NCI-H1417 treated with DMSO at 0.1 percent for 48 hours (cell line): ENCODE measurements at places on chromosomes 6 and 20.

DNA sequence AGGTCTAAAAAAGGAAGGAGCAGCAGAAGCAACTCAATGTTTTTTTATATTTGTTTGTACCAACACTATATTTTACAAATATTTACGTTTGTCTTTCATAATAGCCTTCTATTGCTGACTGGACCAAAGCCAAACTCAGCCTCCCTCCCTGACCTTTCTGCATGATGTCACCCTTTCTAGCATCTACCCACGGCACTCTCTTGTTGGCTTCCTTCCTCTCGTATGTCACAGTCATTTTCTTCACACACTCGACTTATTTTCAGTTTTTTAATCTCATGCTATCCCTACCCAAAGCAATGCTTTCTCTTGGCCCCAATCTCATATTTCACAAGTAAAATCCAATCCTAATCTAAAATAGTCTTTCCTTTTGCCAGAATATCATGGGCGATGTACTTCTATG is 16.3 kb upstream of the FAM8A1 start:
- DNase-seq = no peak

GRCh38 chr20:38357653-38358207 is 11.4 kb downstream of the LBP start:
- no peak for DNase-seq

GRCh38 chr20:1964061-1964460 is 29.8 kb downstream of the PDYN start:
- DNase-seq = no peak

GRCh38 chr20:17287503-17287902 is 60.7 kb downstream of the PCSK2 start:
- DNase-seq = no peak

GRCh38 chr20:61963885-61964674 is 101.6 kb downstream of the TAF4 start:
- no peak for DNase-seq

GRCh38 chr20:2700913-2701620 is 8.5 kb downstream of the EBF4 start:
- DNase-seq = no peak

DNA sequence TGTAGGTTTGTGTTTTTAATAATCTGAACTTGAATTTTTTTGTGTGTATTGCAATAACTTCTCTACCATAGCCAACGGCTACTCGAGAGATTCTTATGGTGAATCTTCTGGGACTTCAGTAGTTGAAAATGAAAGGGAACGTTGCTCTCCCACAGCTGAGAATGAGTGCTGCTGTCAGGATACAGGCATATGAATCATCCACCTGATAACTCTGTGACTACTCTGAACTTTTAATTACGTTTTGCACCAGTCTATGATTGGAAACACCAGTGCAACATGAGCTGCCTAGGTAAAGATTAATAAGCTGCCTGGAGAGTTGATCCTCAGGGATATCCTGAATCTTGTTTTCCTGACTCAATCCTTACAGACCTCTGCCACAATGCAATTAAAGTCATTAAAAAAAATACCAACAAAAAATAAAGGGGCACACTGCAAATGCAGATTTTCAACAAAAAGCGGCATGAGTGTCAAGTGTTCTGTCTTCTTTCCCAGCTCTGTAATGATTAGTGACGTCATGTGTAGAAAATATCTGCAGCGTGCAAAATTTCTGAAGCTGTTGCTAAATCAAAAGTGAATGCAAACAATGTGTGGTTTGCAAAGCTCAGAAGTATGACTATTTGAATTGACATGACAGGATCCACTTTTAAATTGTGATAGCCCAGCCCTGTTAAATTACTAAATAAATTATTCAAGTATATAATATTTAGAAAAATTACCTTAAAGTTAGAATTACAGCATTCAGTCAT is 432.2 kb downstream of the HTR1B start:
- DNase-seq = no peak

- no peak for DNase-seq
These were observed 36.4 kb upstream of the NELFCD start for GRCh38 chr20:58944610-58945009.

DNA sequence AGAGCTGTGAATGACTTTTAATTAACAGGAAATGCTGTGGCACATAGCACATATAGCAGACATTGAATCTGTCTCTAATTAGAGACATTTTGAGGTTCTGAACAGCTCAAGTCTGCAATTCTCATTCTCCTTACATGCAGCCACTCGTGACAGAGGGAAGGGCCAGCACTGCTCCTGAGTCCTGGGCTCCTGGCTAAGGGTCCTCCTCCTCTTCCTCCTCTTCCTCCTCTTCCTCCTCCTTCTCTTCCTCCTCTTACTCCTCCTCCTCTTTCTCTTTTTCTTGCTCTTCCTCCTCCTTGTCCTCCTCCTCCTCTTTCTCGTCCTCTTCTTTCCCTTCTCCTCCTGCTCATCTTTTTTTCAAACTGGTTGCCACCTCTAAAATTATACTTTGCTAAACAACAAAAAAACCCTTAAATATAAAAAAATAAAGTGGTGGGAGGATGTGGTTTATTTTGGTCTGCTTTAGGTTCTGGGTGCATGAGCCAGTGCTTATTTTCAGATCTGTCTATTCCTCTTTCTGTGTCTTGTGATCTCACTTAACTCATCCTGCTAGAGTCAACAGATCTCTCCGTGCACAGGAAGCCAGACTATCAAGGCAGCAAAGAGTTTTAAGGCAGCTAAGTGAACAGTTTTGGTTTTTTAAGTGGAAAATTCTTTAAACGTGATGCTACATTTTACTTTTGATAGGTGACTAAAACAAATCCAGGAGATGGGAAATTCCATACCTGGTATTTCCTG is 159.3 kb downstream of the CD83 start:
- no peak for DNase-seq

GRCh38 chr6:56755040-56755439 is 112.4 kb upstream of the DST start:
- DNase-seq = no peak

DNA sequence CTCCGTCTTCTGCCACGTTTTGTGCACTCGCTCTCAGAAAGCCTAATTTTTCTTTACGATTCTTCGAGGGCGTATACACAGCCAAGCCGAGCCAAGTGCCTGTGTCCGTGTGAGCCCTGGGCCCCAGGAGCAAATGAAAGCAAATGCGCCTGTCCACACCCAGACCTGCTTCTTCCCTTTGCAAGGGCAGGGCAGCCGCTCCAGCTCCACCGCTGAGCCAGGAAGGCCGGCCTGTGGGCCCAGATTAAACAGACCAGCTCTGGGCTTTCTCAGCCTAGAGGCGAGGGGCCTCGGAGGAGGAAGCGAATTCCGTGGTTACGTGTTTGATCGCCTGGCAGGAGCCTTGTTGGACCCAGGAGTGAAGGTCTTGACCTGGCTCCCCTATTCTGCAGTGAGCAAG is 184.6 kb downstream of the SMOC2 start:
- DNase-seq = no peak

GRCh38 chr20:20251317-20251716 is 116.6 kb upstream of the INSM1 start:
- DNase-seq = no peak

GRCh38 chr6:155493026-155493693 is 37.5 kb upstream of the NOX3 start:
- no peak for DNase-seq

- no peak for DNase-seq
These were observed 31.3 kb upstream of the ZSCAN23 start for GRCh38 chr6:28474441-28475219.

DNA sequence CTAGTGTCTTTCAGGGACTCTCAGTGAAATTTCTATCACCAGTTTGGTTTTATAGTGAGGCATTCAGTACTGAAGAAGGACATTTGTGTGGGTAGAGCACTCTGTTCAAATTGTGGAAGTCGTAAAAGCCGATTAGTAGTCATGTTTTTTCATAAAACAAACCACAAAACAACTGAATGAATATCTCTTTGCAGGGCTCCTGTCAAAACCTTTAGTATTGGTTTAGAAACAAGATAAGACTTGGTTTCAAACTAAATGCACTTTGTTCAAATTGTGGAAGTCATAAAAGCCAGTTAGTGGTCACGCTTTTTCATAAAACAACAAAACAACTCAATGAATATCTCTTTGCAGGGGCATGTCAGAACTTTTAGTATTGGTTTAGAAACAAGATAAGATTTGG is 23.8 kb downstream of the ADGRF4 start:
- no peak for DNase-seq

- no peak for DNase-seq
These were observed 43.7 kb downstream of the CBLN4 start for GRCh38 chr20:55961376-55962330.

DNA sequence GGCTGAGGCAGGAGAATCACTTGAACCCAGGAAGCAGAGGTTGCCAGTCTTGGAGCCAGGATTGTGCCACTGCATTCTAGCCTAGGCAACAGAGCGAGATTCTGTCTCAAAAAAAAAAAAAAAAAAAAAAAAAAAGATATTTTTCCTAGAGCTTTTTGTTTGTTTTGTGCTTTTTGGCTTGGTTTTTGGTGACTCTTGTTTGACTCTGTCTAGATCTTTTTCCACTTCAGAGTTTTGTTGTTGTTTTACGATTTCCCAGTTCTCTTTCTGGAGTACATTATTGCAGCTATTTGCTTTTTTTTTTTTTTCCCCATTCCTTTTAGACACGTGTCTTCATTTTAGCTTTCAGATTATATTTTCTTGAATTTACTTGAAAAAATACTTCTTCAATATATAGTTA is 67.0 kb upstream of the AKAP12 start:
- DNase-seq = no peak

- DNase-seq = no peak
These were observed 338.0 kb upstream of the SASH1 start for GRCh38 chr6:148004651-148005050.

GRCh38 chr20:56429502-56429901 is 17.4 kb downstream of the CASS4 start:
- DNase-seq = no peak

GRCh38 chr20:60715172-60715571 is 536.9 kb upstream of the CDH4 start:
- DNase-seq = no peak

- DNase-seq = no peak
These were observed 2.4 kb upstream of the GCLC start for GRCh38 chr6:53547166-53547810.

DNA sequence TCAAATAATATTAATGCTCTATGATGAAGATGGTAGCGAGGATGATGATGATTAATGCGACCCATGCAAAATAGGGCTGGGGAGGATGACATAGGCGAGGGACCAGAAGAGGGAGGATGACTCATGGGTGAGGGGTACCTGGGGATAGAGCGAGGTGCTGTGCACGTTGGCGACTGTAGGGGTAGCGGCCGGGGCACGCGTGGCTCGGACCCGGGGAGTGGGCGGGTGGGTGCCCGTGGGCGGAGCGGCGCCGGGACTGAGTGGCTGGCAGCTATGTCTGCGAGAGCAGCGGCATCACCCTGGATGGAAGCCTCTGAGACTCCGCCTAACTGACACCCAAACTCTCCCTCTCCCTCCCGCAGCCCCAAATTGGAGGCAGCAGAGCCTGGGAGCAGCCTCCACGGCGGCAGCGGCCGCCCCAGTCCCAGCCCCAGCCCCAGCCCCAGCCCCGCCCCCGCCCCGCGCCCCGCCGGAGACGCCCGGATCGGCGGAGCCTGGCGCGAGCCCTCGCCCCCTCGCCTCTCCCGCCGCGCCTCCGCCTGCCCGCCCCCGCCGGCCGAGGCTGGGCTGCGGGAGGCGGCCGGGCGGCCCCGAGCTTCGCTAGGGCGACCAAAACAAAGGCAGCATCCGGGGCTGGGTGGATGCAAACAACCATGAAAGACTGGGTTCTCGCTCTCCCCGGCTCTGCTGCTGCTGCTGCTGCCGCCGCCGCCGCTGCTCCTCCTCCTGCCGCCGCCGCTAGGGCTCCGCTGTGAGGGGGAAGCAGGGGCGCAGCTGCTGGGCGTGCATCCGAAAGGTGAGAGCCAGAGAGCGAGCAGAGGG is at the start of gene RIMS1:
TSS of gene RIMS1 (plus strand) at position 367 of the 822 bp plus-strand sequence. CDS start 474 bp downstream, outside the sequence.
- DNase-seq = peak; percentile 14

DNA sequence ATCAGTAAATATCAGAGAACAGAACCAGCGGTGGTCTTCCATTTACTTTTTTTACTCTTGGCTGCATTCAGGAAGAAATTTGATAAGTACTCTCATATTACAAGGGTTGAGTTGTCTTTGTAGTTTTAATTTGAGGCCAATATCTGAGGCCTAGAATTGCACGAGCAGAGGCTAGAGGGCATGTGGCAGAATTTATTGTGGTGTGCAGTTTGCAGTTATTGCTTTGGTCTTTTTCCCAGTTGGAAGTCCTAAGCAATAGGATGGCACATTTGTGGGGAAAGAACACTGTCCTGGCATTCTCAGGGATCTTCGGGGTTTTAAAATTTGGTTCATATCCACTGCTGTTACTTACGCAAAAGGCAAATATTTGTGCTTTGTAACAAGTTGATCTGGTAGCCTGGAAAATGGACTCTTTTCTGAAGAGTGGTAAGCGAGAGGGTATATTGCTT is 66.0 kb downstream of the CTNNBL1 start:
- no peak for DNase-seq

GRCh38 chr6:103872233-103872632 is 987.5 kb downstream of the HACE1 start:
- no peak for DNase-seq

DNA sequence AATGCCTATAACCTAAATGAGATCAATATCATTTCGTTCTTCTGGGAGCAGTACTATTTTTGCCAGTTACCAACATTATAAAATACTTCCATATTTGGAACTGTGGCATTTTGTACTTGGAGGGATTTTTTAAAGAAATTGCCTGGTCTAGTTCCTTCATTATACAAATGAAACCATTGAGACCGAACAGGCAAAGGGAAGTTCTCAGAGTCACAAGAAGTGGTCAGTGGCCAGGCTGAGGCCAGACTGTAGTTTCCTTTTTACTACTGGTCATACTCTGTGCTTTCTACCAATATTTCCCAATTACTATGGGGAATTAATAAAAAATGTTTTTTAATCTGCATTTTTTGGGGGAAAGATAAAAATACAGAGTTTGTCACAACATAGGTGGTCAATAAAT is 332.0 kb downstream of the NRN1 start:
- no peak for DNase-seq

DNA sequence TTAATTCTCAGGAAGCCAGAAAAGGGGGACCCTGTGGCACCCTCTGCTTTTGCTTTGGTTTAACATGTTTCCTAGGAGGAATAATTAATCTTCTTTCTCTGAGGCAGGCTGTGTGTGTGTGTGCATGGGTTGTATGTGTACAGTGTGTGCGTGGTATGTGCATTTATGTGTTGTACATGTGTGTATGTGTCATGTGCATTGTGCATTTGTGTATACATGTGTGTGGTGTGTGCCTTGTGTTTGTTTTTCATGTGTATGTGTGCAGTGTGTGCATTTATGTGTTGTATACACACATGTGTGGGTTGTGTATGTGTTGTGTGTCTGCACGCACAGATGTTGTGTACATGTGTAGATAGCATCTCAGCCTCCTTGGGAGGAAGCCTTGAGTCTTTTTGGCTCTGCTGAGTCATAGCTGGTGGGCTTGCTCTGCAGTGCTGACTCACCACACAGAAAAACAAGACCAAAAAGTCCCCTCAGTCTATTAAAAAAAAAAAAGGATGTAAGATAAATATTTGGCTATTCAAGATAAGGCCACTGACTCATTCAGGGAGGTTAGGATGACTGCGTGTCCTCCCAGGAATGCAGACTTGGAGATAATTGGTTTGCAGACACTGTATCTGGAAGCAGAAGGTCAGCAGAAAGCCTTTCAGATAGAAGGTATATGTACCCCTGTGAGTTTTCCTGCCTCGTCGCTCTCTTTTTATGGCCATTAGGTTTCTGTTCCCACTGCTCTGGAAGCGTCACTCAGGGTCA is 58.6 kb downstream of the SYNJ2 start:
- DNase-seq = no peak

GRCh38 chr6:22653980-22654610 is 84.7 kb downstream of the HDGFL1 start:
- no peak for DNase-seq
